ENCODE measurements at places on chromosomes 2 and 18. TPM values are rescaled to one million over a fixed set of nuclear protein-coding genes. Genes with fewer than 3 reads are reported as not detected.

DNA sequence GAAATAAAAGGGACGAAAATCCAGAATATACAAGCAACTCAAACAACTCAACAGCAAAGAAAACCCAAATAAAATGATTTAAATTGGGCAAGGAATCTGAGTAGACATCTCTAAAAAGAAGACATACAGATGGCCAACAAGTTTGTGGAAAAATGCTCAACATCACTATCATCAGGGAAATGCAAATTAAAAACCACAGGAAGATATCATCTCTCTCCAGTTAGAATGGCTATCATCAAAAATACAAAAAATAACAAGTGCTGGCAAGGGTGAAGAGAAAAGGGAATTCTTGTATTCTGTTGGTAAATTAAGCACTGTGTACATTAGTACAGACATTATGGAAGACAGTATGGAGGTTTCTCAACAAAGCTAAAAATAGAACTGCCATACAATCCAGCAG, 80.0 kb downstream of the RAB31 start:
- no peak overlapping the region for H3K4me3 ChIP-seq
- H3K27ac ChIP-seq = no peak overlapping the region
- no peak for DNase-seq
- H3K36me3 ChIP-seq = no peaks in the 10 kb centered on the region
- H3K4me1 ChIP-seq = 0 out of 2 replicates have a peak, but pooled peaks cover 2% of the 10 kb centered on the region

GRCh38 chr2:198040835-198041234, 236.4 kb downstream of the PLCL1 start:
- H3K27ac ChIP-seq = no peak overlapping the region
- no peak overlapping the region for H3K4me3 ChIP-seq
- DNase-seq = no peak

DNA sequence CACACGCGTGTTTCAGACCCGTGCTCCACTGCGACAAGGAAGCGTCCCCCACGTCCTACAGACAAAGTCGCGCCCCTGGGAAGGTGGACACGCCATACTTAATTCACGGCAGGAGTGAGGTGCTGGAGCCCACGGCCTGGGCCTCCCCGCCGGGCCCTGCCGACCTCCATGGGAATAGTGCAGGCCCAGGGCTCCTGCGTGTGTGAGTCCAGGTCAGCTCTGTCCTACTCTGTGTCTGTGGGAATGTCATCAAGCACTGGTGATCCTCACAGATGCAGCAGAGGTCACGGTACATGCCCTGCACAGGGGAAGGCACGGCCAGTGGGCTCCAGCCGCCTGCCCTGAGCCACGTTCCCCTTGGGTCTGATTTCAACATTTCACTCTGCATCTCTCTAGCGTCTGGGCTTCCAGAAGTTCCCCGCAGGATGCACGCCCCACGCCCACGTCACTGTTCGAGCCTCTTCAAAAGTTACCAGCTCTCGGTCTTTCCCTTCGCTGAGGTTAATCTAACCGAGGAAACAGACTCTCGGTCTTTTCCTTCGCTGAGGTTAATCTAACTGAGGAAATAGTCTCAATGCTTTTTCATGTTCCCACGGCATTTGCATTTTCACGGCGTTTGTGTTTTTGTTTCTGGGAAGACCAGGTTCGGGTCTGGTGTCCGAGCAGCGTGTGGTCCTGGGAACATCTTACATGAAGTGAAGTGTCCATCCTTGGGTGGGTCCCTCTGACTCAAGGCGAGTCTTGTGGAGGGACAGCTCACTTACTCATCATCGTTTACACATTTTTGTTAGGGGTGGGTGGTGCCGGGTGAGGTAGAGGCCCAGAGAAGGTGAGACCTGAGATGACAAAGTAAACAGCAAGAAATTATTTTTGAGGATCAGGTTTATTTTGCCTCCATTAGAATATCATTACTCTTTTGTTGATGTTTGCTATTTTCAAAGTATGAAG, 157.3 kb upstream of the ALKAL2 start:
- no peaks in the 10 kb centered on the region for H3K36me3 ChIP-seq
- DNase-seq = no peak
- no peaks in the 10 kb centered on the region for H3K4me1 ChIP-seq
- no peak overlapping the region for H3K4me3 ChIP-seq
- H3K27ac ChIP-seq = no peak overlapping the region

GRCh38 chr2:105455488-105456003, 56.7 kb upstream of the FHL2 start:
- H3K4me1 ChIP-seq = peaks cover 14% of the 10 kb centered on the region
- H3K27me3 ChIP-seq = peaks cover 30% of the 10 kb centered on the region
- no peaks in the 10 kb centered on the region for H3K36me3 ChIP-seq
- no peak overlapping the region for H3K27ac ChIP-seq
- peak; percentile 92 for DNase-seq

DNA sequence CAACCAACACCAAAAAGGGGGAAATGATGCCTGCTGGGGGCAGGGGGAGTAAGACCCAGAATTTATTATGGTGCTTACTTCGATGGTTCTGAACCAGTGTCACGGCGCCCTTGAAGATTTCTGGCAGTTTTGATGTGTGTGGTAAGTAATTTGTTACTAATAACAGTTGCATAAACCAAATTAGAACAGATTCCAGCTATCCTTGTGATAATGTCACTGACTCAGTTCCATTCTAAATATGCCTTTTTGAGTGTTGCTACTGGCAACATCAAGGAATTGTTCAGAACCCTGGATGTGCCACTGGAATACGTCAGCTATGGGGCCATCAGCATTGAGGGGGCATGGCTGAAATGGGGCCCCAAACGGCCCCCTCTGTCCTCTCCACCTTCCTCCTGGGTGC, 11.6 kb downstream of the SAG start:
- no peaks in the 10 kb centered on the region for H3K4me1 ChIP-seq
- H3K36me3 ChIP-seq = no peaks in the 10 kb centered on the region
- peaks cover 24% of the 10 kb centered on the region for H3K27me3 ChIP-seq
- H3K4me3 ChIP-seq = no peak overlapping the region

GRCh38 chr18:68925268-68925667, 127.4 kb downstream of the CCDC102B start:
- H3K4me3 ChIP-seq = no peak overlapping the region
- H3K36me3 ChIP-seq = no peaks in the 10 kb centered on the region
- H3K27me3 ChIP-seq = no peaks in the 10 kb centered on the region
- H3K27ac ChIP-seq = no peak overlapping the region
- no peaks in the 10 kb centered on the region for H3K4me1 ChIP-seq
- DNase-seq = no peak

DNA sequence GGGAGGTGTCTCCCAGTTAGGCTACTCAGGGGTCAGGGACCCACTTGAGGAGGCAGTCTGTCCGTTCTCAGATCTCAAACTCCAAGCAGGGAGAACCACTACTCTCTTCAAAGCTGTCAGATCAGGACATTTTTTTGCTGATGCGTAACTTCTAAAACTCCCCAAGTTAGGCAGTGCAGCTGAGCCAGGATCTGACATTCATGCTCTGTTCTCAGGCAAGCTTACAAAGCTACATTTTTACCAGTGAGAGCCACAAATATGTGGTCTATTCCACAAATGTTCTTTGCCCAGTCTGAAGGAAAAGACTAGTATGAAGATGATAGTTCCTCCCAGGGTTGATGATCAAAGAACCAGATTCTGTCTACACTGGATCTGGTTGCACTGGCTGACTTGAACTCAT, 184.1 kb downstream of the MTCL1 start:
- peak overlapping the region; percentile 65 for H3K27ac ChIP-seq
- H3K4me3 ChIP-seq = no peak overlapping the region
- H3K4me1 ChIP-seq = peaks cover 10% of the 10 kb centered on the region
- no peaks in the 10 kb centered on the region for H3K36me3 ChIP-seq

DNA sequence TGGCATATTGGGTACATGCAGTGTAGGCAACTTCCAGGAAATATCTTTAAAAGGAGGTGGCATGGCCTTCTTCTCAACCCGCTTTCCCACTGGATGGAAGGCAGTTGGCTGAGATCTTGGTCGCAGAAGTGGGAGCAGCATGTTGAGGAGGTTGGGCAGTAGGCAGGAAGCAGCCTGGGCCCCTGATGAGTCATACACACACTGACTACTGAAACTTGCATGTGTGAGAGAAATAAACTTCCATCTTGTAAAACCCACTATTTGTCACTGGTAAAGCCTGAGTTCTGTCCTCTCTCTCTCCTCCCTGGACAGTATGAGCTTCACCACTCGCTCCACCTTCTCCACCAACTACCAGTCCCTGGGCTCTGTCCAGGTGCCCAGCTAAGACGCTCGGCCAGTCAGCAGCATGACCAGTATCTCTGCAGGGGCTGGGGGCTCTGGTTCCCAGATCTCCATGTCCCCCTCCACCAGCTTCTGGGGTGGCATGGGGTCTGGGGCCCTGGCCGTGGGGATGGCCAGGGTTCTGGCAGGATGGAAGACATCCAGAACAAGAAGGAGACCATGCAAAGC, 233.8 kb upstream of the SPRED2 start:
- no peak overlapping the region for H3K27ac ChIP-seq
- H3K36me3 ChIP-seq = no peaks in the 10 kb centered on the region
- H3K4me3 ChIP-seq = no peak overlapping the region
- peak; percentile 78 for DNase-seq
- H3K4me1 ChIP-seq = peaks cover 11% of the 10 kb centered on the region

DNA sequence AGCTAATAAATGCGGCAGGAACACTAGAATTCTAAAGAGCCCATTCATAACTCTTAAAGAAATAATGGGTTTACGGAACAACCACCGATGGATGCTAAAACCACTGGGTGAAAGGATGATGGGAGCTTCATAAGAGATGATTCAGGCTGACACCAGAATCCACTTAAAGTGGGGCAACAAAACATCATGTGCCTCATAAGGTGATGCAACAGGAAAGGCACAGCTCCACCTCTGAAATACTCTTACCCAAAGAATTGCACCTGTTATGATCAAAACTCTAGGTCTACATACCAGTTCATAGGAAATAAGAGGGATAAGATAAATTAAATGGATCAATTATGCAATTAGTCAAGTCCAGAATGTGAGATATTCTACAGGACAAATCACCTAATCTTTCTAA, 131.4 kb downstream of the DHRS9 start:
- H3K4me1 ChIP-seq = no peaks in the 10 kb centered on the region
- H3K27me3 ChIP-seq = no peaks in the 10 kb centered on the region
- DNase-seq = no peak
- no peaks in the 10 kb centered on the region for H3K36me3 ChIP-seq
- no peak overlapping the region for H3K4me3 ChIP-seq
- H3K27ac ChIP-seq = no peak overlapping the region

DNA sequence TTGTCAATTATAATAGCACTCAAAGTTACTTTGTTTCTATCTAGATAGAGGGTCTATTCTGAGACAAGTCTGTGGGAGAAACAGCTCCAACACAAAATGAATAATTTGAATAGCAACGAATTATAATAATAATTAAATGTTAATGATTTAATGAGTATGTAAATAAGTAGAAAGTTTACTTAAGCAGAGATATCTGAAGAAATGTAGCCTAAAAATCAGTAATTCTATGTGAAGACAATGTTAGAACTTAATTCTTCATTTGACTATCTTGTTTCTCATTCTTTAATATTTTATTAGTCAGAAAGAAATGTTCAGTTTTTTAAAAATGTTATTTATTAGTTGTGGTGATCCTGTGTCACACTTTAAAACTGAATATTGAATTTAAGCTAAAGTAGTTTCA, 161.2 kb downstream of the PLEKHA3 start:
- H3K27me3 ChIP-seq = no peaks in the 10 kb centered on the region
- no peak overlapping the region for H3K4me3 ChIP-seq
- H3K27ac ChIP-seq = no peak overlapping the region

The MAPK4 gene
- total RNA-seq = not detected

The NEB gene
- under 0.01 TPM for total RNA-seq

The RFTN2 gene
- total RNA-seq = 2.3 TPM

The STAT4 gene
- 0.28 TPM for total RNA-seq

The RIT2 gene
- total RNA-seq = not detected

The CCDC178 gene
- not detected for total RNA-seq

The OR6B2 gene
- total RNA-seq = not detected

The SERPINB13 gene
- not detected for total RNA-seq

The KCNE4 gene
- total RNA-seq = 8.3 TPM

All from IMR-90 (cell line).